HCEC 1CT (cell line): ENCODE measurements at places on chromosomes 13 and 19.

DNA sequence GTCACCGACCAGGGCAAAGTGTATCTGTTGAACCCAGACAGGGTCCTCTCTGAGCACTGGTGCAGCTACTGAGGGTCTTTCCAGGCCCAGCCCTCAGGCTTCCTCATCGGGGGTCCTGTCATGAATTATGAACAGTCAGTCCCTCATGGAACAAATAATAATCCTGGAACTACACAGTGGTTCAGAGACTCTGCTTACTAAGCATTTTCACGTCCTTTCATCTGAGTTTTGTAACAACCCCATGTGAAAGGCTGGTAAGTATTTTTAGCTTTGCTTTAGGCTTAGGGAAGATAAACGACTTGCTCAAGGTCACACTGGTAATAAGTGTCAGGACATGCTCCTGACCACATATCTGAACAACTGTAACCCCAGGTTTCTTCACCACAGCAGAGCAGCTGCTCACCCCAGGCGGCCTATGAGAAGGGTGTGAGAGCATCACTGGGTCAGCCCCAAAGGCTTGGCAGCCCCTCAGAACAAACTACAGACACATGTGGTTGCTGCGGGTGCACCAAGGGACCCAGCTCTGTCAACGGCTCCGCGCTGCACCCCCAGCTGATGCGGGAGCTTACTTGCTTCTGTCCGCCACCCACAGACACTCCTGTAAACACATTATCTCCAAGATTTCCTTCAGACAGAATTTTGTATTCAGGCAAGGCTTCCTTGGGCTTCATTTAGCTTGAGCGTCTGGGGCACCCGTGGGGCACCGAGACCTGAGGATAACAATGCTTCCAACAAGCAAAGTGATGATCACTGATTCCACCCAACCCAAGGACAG lies 19.4 kb upstream of the GSX1 start:
- DNase-seq = no peak

GRCh38 chr19:17214508-17215126 lies 540 bp upstream of the USE1 start:
- no peak for DNase-seq

DNA sequence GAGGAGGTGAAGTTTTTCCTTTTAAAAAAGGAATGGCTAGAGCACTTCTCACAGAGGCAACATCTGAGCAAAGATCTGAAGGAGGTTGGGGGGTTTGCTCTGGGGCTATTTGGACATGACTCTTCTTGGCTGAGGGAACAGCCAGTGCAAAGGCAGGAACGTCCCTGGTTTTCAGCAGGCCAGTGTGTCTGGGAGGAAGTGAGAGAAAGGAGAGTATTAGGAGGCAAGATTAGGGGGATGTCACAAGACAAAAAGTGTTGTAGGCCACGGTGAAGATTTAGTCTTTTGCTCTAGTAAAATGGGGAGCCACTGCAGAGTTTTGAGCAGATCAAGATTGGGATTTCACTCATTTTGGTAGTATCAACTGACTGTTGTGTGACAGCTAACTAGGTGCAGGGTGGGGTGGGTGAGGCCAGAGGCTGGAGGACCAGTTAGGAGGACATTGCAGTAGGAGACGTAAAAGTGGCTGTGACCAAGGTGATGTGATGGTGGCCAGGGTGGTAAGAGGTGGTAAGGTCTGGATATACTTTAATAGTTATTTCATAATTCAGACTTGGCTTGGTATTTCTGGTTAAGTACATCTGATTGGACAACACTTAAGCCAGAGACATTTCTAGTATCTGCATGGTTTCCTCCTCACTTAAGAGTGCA lies 40.6 kb downstream of the WDFY2 start:
- no peak for DNase-seq

DNA sequence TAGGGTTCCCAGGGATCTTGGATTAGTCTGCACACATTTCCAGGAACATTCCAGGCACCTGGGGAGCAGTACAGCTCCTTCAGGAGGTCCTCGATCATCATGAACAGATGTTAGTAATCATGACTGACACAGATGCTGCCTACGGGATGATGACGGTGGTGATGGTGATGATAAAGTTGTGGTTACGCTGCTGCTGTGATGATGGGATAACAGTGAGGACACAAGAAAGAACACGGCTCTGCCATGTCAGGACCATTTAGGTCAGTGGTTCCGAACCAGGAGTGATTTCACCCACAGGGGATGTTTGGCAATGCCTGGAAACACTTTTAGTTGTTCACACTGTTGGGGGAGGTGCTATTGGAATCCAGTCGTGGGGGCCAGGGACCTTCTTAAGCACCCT lies 1193.0 kb downstream of the UQCRFS1 start:
- no peak for DNase-seq

GRCh38 chr19:6362027-6362350 lies 658 bp downstream of the CLPP start:
- DNase-seq = peak; percentile 34

GRCh38 chr13:97012251-97013048 lies 18.2 kb upstream of the OXGR1 start:
- DNase-seq = no peak

DNA sequence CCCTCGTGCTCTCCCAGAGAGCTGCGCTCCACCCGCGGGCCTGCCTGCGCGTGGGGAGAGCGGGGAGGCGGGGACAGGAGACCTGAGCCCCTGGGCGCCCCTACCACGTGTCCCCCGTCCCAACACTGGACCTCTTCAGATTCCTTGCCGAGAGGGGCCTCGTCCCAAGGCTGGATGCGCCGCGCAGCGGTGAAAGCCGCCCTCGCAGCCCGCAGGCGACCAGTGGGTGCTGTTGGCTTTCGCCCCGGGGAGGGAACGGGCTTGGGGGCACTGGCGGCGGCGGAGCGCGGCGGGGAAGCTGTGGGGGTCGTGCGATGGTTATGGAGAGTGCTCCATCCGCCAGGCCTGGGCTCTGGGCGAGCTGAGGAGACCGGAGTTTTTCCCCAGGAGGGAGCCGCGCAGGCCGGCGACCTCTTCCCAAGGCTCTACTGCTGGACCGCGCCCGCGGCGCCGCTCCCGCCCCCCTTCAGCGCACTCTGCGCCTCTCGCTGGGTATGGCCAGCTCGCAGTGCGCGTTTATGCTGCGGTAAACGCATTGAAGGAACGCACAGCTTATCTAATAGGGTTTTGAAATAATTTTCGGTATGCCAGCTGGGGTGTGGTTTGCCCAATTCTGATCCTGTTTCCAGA lies 17.2 kb upstream of the RNF17 start:
- no peak for DNase-seq

GRCh38 chr13:30864433-30865122 lies 41.5 kb upstream of the MEDAG start:
- DNase-seq = peak; percentile 85

DNA sequence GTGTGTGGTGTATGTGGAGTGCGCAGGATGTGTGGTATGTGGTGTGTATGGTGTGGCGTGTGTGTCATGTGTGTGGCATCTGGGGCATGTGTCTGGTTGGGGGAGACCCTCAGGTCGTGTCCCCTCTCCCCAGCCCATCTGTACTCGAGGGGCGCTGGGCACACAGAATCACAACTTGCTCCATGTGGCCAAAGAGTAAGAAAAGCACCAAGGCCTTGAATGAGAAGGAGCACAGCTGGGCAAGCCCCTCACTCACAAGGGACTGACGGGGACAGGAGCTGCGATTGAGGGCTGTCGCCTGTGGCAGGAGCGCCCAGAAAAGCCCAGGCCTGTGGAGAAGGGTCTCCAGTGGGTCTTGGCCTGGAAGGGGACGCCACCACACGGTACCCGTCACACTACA lies 62.8 kb downstream of the PEPD start:
- no peak for DNase-seq

- no peak for DNase-seq
Measured at GRCh38 chr19:31535691-31536460, 186.6 kb upstream of the TSHZ3 start.
